ENCODE measurements at places on chromosomes 5 and 9.

DNA sequence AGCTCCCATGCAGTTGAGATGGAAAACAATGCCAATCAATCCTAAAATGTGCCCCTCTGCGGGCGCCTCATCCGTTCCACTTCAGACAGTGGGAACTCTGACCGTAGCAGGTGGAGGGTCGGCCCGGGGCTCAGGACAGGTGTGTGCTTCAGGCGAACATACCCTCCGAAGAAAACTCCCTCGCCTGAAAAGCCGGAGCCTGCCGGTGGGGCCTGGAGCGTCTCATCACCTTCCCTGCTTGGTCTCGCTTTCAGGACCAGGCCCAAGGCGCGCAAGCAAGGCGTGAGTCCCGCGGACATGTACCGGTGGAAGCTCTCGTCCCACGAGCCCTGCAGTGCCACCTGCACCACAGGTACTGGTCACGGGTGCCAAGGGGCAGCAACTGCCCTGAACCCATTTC is 26.4 kb downstream of the ADAMTSL2 start:
- H3K4me3 ChIP-seq, result no peak overlapping the region
- H3K27ac ChIP-seq, result no peak overlapping the region
- H3K27me3 ChIP-seq, result peaks cover 7% of the 10 kb centered on the region
- no peak for DNase-seq

DNA sequence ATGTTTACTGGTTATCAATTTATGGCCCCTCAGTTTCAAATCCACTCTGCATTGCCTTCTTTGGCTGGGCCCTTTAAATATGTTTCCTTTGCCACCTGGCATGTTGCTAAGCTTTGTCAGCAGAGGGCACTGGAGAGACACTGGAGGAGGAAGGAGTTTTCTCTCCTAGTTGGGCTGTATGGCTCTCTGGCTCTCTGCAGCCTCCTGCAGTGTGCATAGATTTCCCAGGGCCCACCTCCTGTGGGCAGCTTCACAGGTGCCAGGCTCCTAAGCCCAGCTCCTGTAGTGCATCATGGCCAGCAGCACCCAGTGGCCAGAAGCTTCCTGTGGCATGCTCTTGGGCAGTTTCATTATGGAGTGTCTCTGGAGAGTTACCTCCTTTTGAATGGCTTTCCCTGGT is 23.3 kb downstream of the CAVIN4 start:
- peaks cover 18% of the 10 kb centered on the region for H3K4me1 ChIP-seq
- H3K4me3 ChIP-seq, result no peak overlapping the region
- peak; percentile 55 for DNase-seq
- no peaks in the 10 kb centered on the region for H3K36me3 ChIP-seq

DNA sequence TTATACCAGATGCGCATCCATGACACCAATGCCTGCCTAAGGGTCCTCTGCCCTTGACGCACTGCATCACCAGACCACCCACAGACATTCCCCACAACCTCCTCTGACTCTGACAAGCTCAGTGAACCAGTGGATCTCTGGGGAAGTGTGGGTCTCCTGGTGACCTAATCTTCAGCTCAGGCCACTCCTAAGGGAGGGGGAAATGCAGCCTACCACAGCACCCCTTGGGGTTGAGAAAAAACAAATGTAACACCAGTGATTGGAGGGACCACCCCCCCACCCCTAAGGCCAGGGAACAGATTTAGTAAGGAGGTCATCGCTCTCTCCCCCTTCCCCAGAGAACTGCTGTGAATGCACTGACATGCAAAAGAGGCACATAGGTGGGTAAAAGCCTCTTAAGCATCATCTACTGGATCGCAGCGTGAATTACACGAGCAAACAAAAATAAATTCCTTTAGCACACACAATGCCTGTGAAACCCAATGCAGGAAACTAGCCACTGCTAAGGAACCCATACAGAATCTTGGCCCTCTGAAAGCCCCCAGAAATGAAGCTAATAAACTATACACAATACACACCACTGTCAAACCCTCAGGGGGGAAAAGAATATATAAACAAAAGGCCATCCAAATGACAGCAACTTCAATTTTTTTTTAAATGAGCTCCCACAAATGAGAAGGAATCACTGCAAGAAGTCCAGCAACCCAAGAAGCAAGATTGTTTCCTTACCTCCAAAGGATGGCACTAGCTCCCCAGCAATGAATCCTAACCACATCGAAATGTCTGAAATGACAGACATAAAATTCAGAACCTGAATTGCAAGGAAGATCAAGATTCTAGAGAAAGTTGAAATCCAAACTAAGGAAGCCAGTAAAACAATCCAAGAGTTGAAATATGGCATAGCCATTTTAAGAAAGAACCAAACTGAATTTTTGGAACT is 513.7 kb upstream of the PTGER4 start:
- H3K4me1 ChIP-seq, result no peaks in the 10 kb centered on the region
- H3K4me3 ChIP-seq, result no peak overlapping the region
- no peaks in the 10 kb centered on the region for H3K27me3 ChIP-seq

GRCh38 chr5:124355928-124356327 is 390.5 kb downstream of the ZNF608 start:
- no peak overlapping the region for H3K27ac ChIP-seq
- no peaks in the 10 kb centered on the region for H3K36me3 ChIP-seq
- H3K27me3 ChIP-seq, result no peaks in the 10 kb centered on the region
- no peak for DNase-seq
- no peaks in the 10 kb centered on the region for H3K4me1 ChIP-seq

GRCh38 chr5:87347272-87347671 is 65.5 kb downstream of the CCNH start:
- no peaks in the 10 kb centered on the region for H3K4me1 ChIP-seq
- no peak overlapping the region for H3K27ac ChIP-seq
- DNase-seq, result no peak
- peaks cover 30% of the 10 kb centered on the region for H3K36me3 ChIP-seq
- no peaks in the 10 kb centered on the region for H3K27me3 ChIP-seq
- H3K4me3 ChIP-seq, result no peak overlapping the region

- H3K4me3 ChIP-seq, result no peak overlapping the region
- H3K27me3 ChIP-seq, result no peaks in the 10 kb centered on the region
- no peak for DNase-seq
- no peaks in the 10 kb centered on the region for H3K4me1 ChIP-seq
Observed at GRCh38 chr5:125249400-125249799, 503.0 kb upstream of the ZNF608 start.

- H3K4me1 ChIP-seq, result peaks cover 12% of the 10 kb centered on the region
- no peak overlapping the region for H3K27ac ChIP-seq
- no peak overlapping the region for H3K4me3 ChIP-seq
- no peak for DNase-seq
- H3K36me3 ChIP-seq, result peaks cover 66% of the 10 kb centered on the region
Observed at GRCh38 chr5:14716755-14717752, 52.5 kb downstream of the OTULIN start.

GRCh38 chr5:131706281-131706680 is 71.3 kb upstream of the RAPGEF6 start:
- no peak overlapping the region for H3K4me3 ChIP-seq
- peaks cover 50% of the 10 kb centered on the region for H3K36me3 ChIP-seq
- no peak for DNase-seq
- H3K27ac ChIP-seq, result no peak overlapping the region
- H3K4me1 ChIP-seq, result no peaks in the 10 kb centered on the region

- no peaks in the 10 kb centered on the region for H3K4me1 ChIP-seq
- H3K4me3 ChIP-seq, result no peak overlapping the region
- no peak overlapping the region for H3K27ac ChIP-seq
- no peaks in the 10 kb centered on the region for H3K27me3 ChIP-seq
Observed at GRCh38 chr5:51279983-51280706, 103.1 kb upstream of the ISL1 start.

GRCh38 chr5:160366230-160366629 is 4.2 kb downstream of the C1QTNF2 start:
- no peak overlapping the region for H3K4me3 ChIP-seq
- H3K36me3 ChIP-seq, result no peaks in the 10 kb centered on the region
- no peak overlapping the region for H3K27ac ChIP-seq
- H3K4me1 ChIP-seq, result peaks cover 11% of the 10 kb centered on the region
- no peak for DNase-seq

DNA sequence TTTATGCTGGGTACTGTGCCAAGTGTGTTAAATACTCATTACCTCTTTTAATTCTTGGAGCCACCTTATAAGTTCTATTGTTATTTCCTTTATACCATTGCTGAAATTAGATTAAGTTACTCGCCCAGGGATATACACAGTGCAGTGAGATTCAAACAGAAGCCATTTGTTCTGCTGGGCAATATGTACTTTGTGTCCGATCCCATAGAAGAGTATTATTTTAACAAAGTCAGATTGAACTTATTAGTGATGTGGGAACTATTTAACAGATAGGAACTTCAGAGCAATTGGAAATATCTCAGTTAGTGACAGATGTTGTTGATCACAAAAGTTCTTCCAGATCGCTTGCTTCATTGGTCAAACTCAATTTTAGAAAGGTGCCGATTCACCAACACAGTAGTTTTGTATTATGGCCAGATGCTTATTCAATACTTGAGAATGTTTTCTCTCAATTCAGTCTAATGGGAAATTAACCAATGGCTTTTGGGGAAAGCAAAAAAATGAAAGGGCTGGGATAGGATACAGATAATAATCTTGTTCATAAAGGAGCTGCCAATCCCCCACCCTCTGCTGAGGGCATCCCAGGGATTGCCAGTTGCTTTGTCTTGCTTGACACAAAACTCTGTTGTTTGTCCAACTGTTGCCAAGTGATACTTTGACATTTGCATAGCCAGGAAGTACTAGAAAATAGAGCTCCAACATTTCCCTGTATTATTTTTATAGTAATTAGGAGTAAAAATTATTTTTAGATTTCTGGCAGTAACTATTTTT is 94.8 kb upstream of the SEMA6A start:
- H3K36me3 ChIP-seq, result no peaks in the 10 kb centered on the region
- no peaks in the 10 kb centered on the region for H3K27me3 ChIP-seq
- H3K4me1 ChIP-seq, result no peaks in the 10 kb centered on the region
- no peak overlapping the region for H3K27ac ChIP-seq
- no peak for DNase-seq

GRCh38 chr9:31574006-31574765 is 810.3 kb upstream of the ACO1 start:
- no peaks in the 10 kb centered on the region for H3K4me1 ChIP-seq
- H3K27ac ChIP-seq, result no peak overlapping the region
- no peaks in the 10 kb centered on the region for H3K36me3 ChIP-seq
- H3K27me3 ChIP-seq, result no peaks in the 10 kb centered on the region
